Activated CD8-positive, alpha-beta memory T cell treated with anti-CD3 and anti-CD28 coated beads, Interleukin-2, amount 50 U/mL, for 4 hours (primary cell): ENCODE measurements at places on chromosomes 3 and 15.
A peak's percentile ranks its signal among the peaks of the same experiment; 100 is the strongest.

- no peak for DNase-seq
These were observed 91.0 kb upstream of the MBNL1 start for GRCh38 chr3:152177757-152178156.

GRCh38 chr3:195247086-195247862 is 23.7 kb downstream of the XXYLT1 start:
- no peak for DNase-seq

GRCh38 chr3:72013084-72013483 is 228.1 kb upstream of the PROK2 start:
- DNase-seq: no peak

DNA sequence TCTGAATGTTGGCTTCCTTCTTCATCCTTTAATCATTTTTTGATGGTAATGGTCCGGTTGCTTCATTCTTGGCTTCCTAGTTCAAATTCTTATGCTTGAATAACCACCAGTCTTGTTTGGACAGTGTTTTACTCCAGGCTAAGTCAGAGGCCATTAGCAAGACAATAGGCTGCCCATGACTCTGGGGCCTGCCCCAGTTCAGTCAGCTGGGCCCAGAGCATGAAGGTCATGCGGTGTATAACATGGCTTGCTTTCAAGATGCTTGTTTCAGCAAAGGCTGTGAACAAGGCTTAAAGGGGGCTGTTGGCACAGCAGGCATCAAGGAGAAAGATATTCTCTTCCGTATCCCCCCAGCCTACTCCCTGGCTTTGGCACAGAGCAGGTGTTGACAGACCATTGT is 13.7 kb downstream of the TM4SF18 start:
- DNase-seq: no peak

DNA sequence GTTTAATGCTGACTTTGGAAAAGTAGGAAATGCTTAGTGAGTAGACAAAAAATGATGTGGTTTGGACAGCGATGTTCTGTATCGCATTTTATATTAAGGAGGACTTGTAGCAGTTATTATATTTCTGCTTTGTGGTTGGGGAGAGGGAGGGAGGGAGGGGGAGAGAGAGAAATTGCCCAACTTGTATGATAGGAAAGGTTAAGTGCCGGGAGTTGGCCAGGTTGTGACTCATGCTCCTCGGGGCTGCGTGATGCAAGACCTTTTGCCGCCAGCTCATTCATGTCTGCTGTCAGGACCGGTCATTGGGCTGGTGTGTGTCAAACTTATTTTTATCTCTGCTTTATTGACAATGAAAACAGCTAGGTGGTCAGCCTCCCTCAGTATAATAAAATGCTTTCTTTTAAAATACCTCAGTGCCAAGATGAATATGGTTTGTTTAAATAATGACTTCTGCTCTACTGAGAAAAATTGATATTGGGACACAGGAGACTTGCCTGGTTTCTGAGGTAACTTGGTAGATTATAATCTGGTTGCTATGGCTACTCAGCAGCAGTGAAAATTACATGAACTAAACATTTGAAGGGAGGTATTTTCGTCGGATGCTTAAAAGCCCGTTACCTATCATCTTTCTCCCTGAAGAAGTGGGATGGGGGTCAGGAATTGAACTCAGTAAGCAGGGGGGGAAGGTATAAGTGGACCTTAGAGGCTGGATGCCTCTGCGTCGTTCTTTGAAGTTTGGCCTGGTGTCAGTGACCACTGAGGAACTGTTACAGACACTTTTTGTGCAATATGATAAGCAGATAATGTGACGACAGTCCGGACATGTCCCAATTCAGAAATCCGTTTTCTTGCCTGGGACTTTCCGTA is 90.7 kb downstream of the FNDC3B start:
- peak; percentile 59 for DNase-seq

- DNase-seq: no peak
These were observed 30.8 kb upstream of the GOLGA6L9 start for GRCh38 chr15:82398785-82399184.

DNA sequence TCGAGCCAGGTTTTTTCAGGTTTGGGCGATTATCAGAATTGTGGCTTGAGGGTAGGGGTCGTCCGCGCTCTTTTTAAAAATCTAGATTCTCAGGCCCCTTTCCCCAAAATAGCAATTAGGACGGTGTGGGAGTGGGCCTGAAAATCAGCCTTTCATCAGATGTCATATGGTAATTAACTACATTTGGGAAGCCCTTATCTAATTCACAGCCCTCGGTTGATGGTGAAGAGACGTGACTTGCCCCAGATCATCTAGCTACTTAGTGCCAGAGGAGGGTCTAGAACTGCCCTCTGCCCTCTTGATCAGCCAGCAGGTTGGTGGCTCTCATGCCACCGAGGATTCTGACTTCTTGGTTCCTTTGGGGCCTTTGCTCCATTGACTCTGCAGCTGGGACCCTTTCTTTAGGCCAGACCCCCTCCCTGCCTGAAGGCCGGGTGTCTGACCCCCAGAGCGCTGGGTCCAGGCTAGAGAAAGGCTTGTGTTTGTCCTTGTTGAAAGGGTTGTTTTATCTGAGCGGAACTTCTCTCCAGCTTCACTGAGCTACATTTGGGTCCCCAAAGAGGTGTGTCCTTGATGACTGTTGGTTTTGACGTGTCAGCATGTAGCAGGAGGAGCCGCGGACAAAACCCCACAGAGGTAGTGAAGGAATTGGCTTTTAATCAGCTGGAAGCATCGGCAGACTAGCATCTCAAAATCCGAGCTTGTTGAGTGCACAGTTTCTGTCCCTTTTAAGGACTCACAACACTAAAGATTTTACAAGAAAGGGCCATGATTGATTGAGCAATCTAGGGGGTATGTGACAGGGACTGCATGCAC is 857 bp downstream of the AEN start:
- peak; percentile 47 for DNase-seq

DNA sequence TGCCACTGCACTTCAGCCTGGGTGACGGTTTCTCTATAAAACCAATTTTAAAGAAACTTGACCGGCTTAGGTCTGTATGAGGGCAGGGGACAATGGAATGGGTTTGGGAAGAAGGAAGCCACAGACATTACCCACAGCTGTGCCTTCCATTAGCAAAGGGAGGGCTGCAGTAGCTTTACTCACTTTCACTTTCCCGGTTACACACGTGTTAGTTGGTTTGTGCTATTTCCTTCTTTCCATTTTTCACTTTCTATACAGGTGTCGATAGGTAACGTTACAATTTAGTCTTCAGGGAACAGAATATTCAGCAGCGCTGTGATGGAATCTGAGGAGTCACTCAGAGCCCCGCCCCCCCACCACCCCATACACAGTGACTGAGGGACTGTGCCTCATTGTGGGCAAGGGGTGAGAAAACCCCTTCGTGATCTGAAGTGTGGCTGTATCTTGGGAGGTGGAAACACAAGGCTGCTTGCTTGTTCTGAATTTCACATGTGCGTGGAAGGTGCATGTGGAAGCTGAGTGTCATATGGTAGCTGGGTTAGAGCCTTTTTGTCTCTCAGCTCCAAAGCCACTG is 44.8 kb upstream of the RPL32 start:
- DNase-seq: no peak

- no peak for DNase-seq
These were observed 76.8 kb downstream of the ATP2B2 start for GRCh38 chr3:10428406-10429091.

DNA sequence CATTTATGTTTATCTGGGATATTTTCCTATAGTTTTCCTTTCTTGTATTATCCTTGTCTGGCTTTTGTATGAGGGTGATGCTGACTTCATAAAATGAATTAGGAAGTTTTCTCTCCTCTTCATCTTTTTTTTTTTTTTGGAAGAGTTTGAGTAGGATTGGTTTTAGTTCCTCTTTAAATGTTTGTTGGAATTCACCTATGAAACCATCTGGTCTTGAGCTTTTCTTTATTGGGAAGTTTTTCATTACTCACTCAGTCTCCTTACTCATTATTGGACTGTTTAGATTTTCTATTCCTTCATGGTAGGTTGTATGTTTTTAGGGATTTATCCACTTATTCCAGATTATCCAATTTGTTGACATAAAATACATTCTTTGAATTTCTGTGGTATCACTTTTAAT is 18.7 kb upstream of the MASP1 start:
- no peak for DNase-seq

- DNase-seq: no peak
These were observed 13.6 kb upstream of the CCDC33 start for GRCh38 chr15:74222240-74223119.

DNA sequence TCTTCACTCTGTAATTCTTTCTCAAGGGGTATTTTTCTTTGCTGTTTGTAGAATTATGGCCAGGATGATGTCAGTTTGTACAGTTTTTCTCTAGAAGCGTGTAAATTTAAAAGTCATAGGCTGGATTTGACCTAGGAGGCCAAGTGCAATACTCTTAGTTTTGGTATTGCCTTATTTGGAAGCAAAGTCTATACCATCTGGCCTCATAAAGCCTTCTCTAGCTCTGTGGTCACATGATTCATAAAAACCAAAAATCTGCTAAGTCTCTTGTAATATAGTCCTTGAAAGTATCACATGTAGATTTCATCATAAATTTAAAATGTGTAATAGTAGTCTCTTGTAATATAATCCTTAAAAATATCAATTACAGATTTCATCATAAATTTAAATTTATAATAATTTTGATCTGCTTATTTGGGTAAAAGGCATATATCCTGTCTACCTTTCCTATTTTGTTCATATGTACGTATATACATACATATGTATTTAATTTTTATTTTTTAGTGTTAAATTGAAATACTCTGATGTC is 25.6 kb downstream of the TEX9 start:
- DNase-seq: no peak

DNA sequence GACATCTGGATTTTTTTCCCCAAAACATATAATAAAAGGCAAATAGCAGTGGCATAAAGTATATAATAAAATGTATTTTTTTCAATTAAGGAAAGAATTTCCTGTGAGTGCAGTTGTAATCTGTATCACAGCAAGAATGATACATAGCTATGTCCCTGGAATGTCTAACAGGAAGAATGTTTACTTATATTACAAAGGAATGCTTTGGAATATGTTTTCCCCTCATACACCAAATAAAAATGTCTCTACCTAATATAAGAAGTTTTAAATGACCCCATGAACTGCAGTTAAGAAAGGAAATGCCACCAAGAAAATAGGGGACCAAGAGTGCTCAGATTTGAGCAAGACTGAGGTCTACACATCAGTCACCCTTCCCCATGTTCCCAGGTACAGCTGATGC is 38.0 kb upstream of the ATP11B start:
- DNase-seq: no peak

GRCh38 chr15:48279608-48280007 is 51.6 kb upstream of the DUT start:
- DNase-seq: no peak

DNA sequence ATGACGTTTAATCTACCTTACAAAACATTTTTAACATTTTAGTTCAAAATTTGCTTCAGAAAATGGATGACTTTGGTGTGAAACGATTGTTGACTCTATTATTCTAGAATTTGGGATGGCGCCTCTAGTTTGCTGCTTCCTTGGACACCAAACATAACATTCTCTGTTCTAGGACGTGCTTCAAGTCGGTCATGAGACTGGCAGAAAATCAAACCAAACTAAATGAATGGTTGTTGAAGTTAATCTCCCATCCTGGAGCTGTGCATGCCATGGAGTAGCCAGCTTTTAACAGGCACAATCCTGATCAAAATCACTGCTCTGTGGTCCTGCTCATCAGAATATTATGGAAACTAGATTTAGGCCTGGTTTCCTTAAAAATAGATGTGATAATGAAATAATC is 9.6 kb upstream of the LRRFIP2 start:
- DNase-seq: no peak

GRCh38 chr3:194986208-194987043 is 284.5 kb downstream of the XXYLT1 start:
- DNase-seq: no peak

GRCh38 chr3:9525078-9525477 is 28.5 kb downstream of the LHFPL4 start:
- DNase-seq: no peak

- DNase-seq: no peak
These were observed 26.6 kb upstream of the GBE1 start for GRCh38 chr3:81788044-81788443.

DNA sequence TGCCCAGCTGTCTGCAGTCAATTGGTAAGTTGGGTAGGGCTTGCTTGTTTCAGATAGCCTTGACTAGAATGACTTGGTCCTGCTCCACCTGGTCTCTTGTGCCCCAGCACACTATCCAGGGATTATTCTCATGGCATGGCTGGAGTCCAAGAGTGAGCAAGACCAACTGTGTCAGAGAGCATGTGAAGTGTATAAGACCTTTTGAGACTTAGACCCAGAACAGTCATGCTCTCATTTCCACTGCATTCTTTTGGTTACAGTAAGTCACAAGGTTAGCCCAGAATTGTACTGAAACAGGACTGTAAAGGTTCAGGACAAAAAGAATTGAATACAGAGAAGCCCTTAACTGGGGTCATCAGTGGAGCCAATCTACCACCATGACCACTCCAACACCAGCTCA is 650.8 kb upstream of the ADAMTS9 start:
- DNase-seq: no peak

DNA sequence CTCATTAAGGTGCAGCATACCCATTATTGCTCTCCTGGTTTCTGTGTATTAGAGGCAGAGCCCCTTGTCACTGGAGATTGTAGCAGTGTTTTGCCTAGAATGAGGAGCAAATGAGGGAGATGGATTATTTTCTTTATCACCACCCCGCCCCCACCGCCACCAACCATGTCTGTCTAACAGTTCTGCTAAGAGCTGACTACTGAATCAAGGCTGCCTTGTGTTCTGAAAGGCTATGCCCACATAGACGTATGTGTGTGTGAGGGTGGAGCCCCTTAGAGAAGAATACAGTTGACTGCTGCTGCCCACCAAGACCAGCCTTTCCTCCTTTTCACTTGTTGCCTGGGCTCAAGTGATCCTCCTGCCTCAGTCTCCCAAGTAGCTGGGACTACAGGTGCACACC is 47.4 kb downstream of the RAD54L2 start:
- DNase-seq: no peak

DNA sequence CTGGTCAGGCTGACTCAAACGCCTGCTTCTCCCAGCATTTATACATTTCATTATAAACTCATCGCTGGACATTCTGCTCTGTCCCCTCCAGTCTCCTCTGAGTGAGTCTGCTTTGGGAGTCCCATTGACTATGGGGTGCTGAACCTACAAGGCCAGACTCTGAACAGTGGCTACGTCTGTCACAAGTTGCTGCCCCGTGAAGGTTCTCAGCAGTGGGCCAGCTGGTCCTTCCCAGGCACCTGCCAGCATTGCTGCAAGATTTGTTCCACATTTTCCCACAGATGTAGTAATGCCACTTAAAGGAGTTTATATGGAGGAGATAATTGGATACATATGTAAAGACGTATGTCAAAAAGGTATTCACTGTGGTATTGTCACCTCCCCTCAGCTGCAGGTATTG is 72.7 kb upstream of the ATP13A3 start:
- no peak for DNase-seq

- no peak for DNase-seq
These were observed 81.7 kb upstream of the NMNAT3 start for GRCh38 chr3:139759470-139759869.

DNA sequence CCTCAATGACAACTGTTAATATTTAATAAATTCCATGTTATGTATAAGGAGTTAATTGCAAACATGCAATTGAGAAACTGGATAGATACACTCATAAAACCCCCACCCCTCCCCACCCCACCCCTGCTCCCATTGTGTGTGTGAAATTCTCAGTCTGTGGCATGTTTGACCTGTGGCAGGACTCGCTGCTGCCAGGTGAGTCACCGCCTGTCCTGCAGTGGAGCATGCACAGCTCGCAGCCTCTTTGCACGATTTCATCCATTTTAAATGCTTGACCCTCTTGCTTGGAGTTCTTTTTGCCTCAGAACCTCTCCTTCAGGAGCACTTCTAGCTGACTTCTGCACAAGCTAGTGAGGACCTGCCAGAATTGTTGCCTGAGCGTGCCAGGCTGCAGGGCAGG is 5.3 kb upstream of the APEH start:
- no peak for DNase-seq
